ENCODE measurements at places on chromosomes 6 and 20.

GRCh38 chr6:27133281-27134227, 113.9 kb upstream of the PRSS16 start:
- DNase-seq: peak; percentile 38

GRCh38 chr20:38326309-38326708, 20.0 kb upstream of the LBP start:
- DNase-seq: no peak

DNA sequence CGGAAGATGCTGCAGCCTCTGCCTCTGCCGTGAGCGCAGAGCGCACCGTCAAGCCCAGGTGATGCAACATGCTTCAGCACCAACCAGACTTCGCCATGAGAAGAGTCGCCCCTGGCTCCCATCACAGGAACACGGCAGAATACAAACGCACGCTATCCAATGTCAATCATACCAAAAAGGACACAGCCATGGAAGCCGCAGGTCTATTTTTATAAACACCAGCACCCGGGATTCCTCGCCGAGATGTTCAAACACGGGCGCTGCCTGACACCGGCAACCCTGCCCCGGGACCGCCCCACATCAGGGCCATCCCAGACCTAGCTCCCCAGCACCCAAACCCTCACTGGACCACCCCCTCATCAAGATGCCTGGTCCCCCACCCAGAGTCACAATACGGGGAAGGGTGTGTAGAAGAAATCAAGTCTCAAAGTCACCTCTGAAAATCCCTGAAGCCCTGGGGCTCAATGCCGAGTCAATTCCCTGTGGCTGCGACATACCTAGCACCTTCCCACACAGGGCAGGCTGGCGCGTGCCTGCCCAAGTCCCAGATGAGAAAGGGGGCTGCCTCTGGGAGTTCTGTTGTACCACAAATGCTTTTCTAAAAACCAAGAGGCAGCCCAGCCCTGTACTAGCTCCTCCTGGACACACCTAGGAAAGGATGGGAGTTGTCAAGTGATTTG, 17.9 kb downstream of the TAF4 start:
- DNase-seq: no peak

GRCh38 chr6:163721922-163722692, 307.6 kb downstream of the QKI start:
- DNase-seq: no peak

- no peak for DNase-seq
Measured at GRCh38 chr20:51594236-51595057, 51.9 kb upstream of the NFATC2 start.

- DNase-seq: no peak
Measured at GRCh38 chr6:83854001-83854501, 891 bp downstream of the RIPPLY2 start.

DNA sequence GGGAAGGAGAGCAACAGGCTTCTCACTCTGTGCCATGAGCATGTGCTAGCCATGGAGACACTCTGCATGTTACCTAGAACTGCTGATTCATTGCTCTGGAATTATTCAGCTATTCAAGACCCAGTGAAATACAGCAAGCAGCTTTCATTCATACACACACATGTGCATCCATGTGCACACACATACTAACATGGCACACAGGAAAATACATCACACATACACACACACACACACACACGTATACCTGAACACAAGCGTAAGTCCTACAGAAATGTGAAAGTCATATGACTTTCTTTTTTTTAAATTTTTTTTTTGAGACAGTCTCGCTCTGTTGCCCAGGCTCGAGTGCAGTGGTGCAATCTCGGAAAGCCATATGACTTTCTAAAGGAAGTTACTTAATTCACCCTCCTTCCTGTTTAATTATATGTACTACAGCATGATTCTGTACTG, 108.2 kb upstream of the NFATC2 start:
- no peak for DNase-seq

- no peak for DNase-seq
Measured at GRCh38 chr6:104014163-104014959, 845.4 kb downstream of the HACE1 start.

DNA sequence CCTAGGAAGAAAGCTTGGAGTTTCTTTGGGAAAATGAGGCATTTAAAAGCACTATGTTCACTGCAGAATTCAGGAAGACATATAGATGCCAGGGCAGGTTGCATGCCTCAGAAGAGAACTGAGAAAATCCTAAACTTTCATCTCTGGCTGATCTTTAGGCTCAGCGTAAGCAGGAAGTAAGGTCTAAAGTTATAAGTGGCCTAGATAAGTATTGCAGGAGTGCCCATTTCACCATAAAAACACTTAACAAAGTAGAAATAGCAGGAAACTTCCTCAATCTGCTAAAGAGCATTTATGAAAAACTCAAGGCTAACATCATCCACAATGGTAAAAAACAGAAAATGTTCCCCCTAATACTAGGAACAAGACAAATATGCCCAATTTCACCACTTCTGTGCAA, 320.3 kb downstream of the BMP2 start:
- DNase-seq: no peak

- no peak for DNase-seq
Measured at GRCh38 chr6:37122861-37123260, 47.1 kb upstream of the PIM1 start.

DNA sequence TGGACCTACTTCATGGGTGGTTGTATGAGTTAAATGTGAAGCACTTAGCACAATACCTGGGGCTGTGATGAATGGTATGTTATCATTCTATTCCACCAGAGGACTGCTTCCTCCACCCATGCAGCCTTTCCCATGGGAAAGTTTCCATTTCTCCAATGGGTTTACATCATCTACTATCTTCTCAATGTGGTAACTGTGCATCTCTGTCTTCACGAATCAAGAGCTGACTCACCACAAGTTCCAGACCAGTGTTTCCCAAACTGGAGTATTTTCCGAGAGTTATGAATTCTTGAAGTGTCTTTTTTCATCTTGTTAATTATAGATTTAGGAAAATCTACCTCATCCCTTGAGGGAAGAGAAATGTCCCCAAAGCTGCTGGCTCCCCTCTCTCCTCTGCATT, 182.8 kb downstream of the UNC5CL start:
- no peak for DNase-seq

GRCh38 chr6:37371154-37372083, 17.6 kb downstream of the RNF8 start:
- no peak for DNase-seq

DNA sequence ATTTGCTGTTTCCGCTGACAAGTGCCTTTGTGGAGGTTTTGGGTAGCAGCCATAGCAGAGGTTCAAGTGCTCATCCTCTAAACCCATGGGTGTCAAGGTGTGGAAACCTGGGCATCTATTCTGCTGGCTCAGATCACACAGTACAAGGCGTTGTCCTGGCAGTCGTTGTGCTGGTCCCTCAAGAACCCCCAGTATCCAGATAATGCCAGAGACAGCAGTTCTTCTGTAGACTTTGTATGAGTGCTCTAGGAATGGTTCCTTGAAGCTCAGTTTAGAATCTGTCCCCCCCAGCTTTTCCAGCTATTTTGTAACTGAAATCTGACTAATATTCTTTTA, 655.7 kb upstream of the MAP3K7 start:
- DNase-seq: no peak

- no peak for DNase-seq
Measured at GRCh38 chr6:121522265-121522664, 86.8 kb downstream of the GJA1 start.

GRCh38 chr20:13042458-13042794, 33.7 kb downstream of the SPTLC3 start:
- DNase-seq: no peak

DNA sequence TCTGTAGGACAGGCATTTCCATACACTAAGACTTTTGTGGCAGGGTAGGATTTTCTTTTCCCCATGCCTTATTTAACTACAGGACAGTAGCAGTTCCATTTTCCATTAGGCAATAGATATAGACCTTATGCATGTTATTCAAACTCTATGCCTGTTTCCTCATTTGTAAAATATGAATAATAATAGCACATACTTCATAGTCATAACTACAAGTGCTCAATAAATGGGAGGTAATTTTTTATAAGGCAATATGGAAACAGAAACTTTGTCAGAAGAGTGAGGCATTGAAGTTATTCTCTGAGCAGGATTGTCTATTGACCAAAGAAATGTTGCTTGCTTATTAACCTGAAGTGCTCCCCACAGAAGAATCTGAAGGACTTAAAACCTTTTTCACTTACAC, 41.9 kb upstream of the TNFRSF21 start:
- no peak for DNase-seq

GRCh38 chr6:119077643-119078375, 655 bp downstream of the FAM184A start:
- peak; percentile 23 for DNase-seq
